ENCODE measurements at places on chromosomes 1 and 21.

- no peak for DNase-seq
Observed at GRCh38 chr1:226308166-226308722, 720 bp downstream of the LIN9 start.

DNA sequence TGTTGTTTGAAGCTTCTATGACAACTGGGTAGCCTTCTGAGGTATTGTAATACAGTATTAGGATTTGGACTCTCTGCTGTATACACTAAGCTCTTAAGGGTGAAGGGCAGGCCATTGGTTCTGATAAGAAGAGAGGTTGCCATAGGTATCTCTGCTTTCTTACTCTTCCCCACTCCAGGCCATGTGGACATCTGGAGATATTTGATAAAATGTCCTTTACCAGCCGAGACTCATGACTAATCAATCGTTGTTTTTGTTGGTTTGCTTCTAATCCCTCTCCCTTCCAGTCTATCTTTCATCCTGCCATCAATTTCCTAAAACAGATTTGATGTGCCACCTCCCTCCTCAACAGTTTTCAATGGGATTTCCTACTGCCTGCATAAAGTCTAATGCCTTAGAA, 64.6 kb upstream of the WDR26 start:
- no peak for DNase-seq

DNA sequence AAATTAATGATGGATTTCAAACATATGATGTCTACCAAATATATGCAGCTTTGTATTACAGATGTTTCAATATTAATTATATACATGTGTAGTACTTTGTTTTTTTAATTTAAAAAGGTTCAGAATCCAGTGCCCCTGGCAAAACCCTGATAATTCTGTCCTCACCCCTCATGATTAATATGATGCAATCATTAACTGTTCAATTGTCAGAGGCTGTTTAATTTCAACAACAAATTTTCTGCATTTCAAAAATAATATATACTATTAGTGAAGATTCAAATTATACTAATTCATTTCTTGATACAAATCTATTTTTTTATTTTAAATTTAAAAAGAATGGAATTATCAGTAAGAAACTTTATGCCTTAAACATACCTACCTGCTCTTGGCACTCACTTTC, 162.6 kb downstream of the HHIPL2 start:
- DNase-seq: no peak

GRCh38 chr1:213083112-213083445, 32.0 kb downstream of the RPS6KC1 start:
- no peak for DNase-seq
